ENCODE measurements at places on chromosomes 6 and 20.

DNA sequence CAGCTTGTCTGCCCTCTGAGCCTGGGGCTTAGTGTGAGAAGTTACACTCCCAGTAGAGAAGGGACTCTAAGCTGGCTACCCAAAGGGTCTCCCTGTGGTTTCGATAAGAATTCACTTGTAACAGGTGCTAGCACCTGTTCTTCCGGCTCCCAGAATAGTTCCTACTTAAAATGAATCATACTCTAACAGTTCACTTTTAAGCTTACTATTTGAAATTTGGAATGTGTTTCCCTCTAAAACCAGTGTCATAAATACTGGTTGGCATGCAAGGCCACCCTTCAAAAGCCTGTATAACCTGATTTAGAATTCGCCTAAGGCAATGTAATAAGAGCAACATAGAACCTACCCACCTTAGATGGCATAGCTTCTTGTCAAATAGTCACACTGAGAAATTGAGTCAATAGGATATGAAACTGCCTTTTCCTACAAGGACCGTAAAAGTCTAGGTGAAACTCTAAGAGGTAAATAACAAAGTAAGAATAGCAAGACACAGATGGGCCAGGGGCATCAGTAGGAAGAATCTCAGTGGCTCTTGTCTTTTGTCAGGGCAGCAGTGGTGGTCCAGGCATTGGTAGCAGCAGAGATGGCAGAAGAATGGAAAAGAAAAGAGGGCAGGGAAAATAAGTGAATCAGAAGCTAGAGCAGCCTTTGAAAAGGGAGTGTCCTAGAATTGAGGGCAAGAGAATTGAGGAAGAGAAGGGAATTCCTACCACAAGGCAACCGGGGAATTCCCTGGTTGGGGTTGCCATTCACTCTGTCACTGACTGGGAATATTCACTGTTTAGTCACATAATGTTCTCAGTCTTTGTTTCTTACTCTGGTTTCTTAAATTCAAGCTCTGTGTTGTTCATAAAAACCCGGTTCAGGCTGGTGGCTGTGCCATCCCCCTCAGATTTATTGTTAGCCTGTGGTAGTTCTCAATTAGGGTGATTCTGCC lies 91.5 kb downstream of the HIVEP2 start:
- no peak for DNase-seq

- DNase-seq, result no peak
Observed at GRCh38 chr20:5511930-5512329, 195.2 kb upstream of the PROKR2 start.

GRCh38 chr20:39909447-39909846 lies 779.6 kb downstream of the MAFB start:
- DNase-seq, result no peak

- no peak for DNase-seq
Observed at GRCh38 chr6:164570801-164571200, 738.6 kb downstream of the C6orf118 start.

- DNase-seq, result no peak
Observed at GRCh38 chr20:48478370-48478769, 349.4 kb downstream of the PREX1 start.

DNA sequence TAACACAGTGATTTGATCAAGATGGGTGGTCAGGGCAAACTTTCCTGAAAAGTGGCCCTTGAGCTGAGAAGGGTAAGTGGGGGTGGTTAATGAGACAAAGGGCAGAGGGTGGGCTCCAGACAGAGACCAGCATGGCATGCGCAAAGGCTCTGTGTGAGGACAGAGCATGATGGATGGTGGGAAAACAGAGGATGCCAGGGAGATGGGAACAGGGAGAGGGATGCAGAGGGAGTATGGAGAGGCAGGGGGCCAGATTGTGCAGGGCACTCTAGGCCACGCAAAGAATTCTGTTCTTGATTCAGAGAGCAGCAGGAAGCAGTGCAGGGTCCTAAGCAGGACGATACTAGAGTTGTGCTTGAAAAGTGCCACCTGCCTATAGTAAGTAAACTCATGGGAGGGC lies 394.4 kb downstream of the BTBD9 start:
- DNase-seq, result no peak

DNA sequence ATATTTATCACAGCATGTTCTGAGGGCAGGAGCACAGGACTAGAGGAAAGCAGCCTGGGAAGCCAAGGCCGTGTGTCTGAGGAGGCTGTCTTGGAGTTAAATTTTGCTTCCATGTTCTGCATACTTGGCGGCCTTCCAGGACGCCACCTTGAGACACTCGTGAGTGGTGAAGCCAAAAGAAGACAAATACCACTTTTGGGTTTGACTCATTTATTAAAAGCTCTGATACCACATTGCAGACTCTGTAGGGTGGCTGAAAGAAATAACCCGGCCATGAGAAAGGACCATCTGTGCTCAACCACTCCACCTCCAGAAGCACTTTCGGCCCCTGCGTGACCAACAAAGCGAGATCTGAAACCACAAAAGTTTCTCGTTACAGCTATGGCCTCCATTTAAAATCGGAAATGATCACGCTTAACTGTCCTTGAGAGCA lies 120.0 kb downstream of the TMEM242 start:
- no peak for DNase-seq

DNA sequence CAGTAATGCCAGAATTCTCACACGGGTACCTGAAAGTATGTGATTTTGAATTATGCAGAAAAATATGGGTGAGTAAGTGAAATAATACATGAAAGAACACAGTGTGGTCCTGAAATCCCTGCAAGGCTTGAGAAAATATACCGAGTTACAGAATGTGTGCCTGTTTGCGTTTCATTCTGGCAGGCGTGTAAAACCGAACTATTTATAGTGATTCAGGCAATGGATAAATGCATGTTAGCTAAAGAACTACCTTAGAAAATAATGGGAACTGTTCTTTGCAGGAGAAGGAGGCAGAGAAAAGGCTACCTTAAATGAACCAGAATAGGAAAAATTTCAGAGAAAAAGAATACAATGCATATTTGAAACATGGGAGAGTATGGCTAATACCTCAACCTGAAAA lies 145.8 kb upstream of the KCNQ5 start:
- DNase-seq, result no peak

DNA sequence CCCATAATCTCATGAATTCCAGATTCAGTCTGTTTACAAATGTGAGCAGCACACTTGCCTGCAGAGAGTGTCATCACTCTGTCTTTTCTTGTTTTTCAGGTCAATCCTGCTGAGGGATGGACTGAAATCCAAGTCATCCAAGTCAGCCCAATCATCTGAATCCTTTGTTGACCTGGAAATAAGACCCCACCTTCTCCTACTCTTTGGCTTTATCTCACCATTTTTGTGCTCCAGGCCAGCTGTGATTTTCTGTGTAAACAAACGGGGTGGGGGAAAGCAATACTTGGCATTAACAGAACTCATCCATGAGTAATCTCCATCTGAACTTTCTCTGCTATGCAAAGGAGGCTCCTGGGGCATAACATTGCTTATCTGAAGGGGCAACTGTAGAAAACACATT lies 16.9 kb upstream of the GSTA4 start:
- no peak for DNase-seq

- DNase-seq, result no peak
Observed at GRCh38 chr20:63509088-63509564, 10.2 kb upstream of the EEF1A2 start.

DNA sequence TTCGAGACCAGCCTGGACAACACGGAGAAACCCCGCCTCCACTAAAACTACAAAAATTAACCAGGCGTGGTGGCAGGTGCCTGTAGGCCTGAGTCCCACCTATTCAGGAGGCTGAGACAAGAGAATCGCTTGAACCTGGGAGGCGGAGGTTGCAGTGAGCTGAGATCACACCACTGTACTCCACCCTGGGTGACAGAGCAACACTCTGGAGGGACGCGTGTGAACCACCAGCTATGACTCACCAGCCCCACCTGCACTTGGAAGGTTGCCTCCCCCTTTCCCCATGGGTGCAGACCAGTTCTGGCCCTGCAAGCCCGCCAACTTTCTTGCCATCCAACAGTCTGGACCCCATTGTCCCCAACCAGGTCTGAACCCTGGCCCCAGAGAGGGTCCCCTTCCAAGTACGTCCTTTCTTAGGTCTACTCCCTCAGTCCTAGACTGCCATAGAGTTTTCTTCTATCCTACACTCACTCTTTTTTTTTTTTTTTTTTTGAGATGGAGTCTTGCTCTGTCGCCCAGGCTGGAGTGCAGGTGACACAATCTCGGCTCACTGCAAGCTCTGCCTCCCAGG lies 29.2 kb downstream of the ATP9A start:
- DNase-seq, result no peak

Measured in stimulated activated CD4-positive, alpha-beta T cell treated with anti-CD3 and anti-CD28 coated beads, Interleukin-2, amount 100 ng/mL, for 48 hours (primary cell).